ENCODE measurements at places on chromosomes 5 and 9. TPM values are rescaled to one million over a fixed set of nuclear protein-coding genes. Genes with fewer than 3 reads are reported as not detected.

LCN15 gene
- polyA plus RNA-seq, result not detected

OR13F1 gene
- not detected for polyA plus RNA-seq

PCDHB14 gene
- polyA plus RNA-seq, result 10.6 TPM

SLC6A7 gene
- polyA plus RNA-seq, result not detected

DNA sequence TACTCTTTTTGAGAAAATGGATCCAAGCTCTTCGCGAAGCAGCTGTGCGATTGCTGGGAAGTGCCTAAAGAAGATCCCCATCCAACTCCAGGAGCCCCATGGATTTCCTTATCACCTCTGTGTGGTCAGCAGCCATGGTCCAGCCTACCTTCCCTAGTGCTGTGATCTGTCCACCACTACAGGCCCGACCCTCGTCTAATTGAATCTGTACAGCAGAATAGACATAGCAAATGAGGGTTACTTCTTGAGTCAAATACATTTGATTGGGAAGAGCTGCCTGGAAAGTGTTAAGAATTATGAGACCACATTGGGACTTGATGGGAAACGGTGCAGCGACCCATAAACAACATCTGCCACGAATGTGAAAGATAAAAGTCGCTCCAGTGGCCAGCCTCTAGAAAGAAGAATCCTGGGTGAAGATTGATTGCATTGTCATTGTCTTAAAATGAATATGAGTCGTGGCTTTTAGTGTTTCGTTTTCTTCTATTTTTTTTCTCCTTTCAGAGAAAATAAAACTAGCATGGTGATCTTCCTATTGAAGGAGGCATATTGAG, 118.4 kb downstream of the PAM start:
- no peak for DNase-seq

- DNase-seq, result no peak
Measured at GRCh38 chr9:26880262-26880661, 12.3 kb downstream of the CAAP1 start.

PPP3R2 gene
- polyA plus RNA-seq, result not detected

DNA sequence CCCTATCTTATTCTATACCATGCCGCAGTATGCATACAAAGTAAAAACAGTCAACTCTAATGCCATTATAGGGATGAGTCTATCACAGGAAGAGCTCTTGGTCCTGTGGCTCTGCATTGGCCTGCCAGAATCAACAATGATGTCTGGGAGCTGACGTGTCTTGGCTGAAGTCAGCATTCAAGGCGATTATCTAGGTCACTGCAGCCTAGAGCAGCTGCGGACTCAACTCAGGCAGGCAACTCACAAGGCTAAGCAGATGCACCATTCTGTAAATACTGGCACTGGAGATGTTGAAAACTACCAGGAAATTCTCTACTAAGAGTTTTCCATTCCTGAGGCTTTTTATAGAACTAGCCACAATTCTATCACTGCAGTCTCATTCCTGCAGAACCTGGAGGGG, 13.3 kb downstream of the SPATA9 start:
- no peak for DNase-seq

LARP1 gene
- 38.5 TPM for polyA plus RNA-seq

DNA sequence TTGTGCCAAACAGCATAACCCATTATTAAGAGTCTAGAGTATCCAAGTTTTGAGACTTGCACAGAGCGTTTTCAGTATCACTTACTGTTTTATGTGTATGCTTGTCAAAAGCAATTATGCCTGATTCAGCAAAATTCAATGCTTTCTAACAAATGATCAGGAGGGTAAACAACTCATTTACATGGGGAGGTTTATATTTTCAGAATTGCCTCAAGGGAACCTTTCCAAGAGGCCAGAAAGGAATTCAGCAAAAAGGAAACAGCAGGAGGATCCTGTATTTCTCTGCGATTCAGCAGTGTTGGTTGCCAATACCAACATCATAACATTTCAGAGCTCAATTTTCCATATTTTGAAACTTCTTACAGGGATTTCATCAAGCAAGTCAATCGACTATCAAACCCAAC, 69.3 kb upstream of the DAB2 start:
- no peak for DNase-seq

DNA sequence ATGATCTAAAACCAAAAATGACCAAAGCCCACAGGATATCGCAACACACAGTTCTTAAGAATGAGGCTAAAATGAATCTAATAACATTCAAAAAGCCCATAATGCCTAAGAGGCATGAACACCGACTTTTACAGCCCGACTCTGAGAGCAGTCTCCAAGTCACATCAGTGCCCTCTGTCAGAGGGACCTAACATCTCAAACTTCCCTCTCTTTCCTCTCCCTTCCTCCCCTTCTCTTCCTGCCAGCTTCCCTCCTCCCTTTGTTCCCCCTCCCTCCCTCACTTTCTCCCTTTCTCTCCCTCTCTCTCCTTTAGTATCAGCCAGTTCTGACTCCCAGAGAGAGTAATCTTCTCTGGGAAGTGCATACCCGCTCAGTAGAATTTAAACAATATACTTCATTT, 154.4 kb downstream of the GLIS3 start:
- DNase-seq, result no peak

CDX1 gene
- 0.26 TPM for polyA plus RNA-seq

GRCh38 chr5:32810804-32811203, 99.7 kb downstream of the NPR3 start:
- no peak for DNase-seq

DNA sequence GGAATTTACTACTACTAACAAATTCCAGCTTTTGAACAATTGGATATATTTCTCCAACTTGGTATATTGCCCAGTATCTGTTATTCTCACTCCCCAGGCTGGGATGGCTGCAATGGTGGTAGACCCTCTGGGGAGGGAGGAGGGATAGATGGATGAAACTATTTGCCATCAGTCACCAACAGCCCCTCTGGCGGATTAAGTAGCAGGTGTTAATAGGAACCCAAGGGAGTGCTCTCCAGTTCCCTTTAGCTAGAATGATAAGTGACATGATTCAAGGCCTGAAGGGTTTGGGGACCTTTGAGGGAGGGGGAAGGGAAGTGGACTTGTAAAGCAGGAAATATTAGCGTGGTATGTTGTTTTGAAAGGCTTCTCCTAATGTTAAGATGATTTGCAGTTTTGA, 824.0 kb upstream of the ARRDC3 start:
- no peak for DNase-seq

- no peak for DNase-seq
Measured at GRCh38 chr5:171477666-171478065, 58.2 kb downstream of the FGF18 start.

EPB41L4A gene
- 0.31 TPM for polyA plus RNA-seq

- no peak for DNase-seq
Measured at GRCh38 chr5:169011451-169011850, 289.5 kb downstream of the SLIT3 start.

CTSV gene
- 3.1 TPM for polyA plus RNA-seq

PRR7 gene
- 12.5 TPM for polyA plus RNA-seq

DNA sequence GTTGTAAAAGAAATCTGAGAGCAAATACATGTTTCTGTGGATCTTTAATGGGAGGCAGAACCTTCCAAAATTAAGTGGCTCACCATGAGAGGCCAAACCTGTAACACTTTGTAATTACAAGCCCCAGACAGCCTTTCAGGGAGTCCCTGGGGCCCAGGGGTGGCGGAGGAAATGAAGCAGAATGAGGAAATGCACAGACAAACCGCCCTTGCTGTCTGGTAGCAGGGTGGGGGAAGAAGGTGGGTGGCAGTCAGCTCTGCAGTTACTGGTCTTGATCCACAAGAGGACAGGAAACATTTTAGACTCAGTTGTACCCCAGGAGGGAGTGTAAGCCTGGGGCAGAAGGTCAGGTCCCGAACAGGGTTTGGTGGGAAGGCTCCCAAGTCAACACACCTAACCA, 6.5 kb downstream of the ARL14EPL start:
- DNase-seq, result no peak

- no peak for DNase-seq
Measured at GRCh38 chr5:132026516-132027008, 15.1 kb upstream of the ACSL6 start.

CCL19 gene
- not detected for polyA plus RNA-seq

- DNase-seq, result no peak
Measured at GRCh38 chr5:73374520-73375190, 73.9 kb downstream of the FOXD1 start.

KCNV2 gene
- not detected for polyA plus RNA-seq

CD72 gene
- 2.5 TPM for polyA plus RNA-seq

DNA sequence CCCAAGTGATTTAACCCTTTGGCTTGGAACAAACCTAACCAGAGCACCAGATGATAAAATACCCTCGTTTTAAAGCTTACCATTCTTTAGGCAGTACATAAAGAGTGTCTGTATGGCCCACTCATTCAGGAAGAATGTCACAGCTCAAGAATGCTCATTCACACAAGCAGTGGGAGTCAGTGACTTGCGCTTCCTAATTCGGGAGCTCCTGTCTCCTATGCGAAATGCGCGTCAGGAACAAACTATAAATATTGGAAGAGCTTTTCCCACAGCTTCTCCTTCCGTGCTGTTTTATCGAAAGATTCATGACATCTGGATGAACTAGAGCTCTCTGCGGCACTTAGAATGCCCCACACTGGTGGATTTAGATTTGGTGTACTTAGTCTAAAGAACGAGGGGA, 66.6 kb downstream of the NTRK2 start:
- no peak for DNase-seq

GRCh38 chr5:93990504-93991070, 249.2 kb upstream of the POU5F2 start:
- peak; percentile 21 for DNase-seq

SAP30L gene
- polyA plus RNA-seq, result 26.6 TPM

GRCh38 chr9:88813638-88814209, 177.5 kb upstream of the S1PR3 start:
- no peak for DNase-seq

DNA sequence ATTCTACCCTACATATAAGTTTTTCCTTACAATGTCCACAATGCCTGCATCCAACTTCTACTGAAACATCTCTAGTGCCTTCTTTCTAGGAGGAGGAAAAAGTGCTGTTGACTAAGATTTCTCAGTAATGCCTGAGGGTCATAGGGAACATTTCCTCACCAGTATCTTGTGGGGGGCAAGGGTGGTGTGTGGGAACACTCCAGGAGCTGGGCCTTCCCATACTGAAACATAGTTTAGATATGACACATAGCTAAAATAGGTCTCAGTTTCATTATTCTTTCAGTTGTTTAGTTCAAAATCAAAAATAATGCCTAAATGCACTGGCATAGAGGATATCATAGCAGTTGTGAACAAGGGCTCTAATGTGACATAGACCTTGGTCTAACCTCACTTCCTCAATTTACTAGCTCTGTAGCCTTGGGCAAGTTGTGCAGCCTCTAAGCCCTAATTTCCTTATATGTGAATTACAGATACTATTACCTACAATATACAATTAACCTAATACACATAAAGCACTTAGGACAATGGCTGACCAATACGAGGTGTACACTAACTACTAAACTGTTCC, 66.1 kb downstream of the HAPLN1 start:
- no peak for DNase-seq

GRCh38 chr5:165370794-165371193, 1865.4 kb downstream of the MAT2B start:
- no peak for DNase-seq

IL13 gene
- polyA plus RNA-seq, result 0.08 TPM

PPP2R2B gene
- 11.9 TPM for polyA plus RNA-seq

PLPPR1 gene
- not detected for polyA plus RNA-seq

GRCh38 chr5:173795601-173796000, 92.5 kb upstream of the CPEB4 start:
- DNase-seq, result no peak

BTNL9 gene
- not detected for polyA plus RNA-seq

DNA sequence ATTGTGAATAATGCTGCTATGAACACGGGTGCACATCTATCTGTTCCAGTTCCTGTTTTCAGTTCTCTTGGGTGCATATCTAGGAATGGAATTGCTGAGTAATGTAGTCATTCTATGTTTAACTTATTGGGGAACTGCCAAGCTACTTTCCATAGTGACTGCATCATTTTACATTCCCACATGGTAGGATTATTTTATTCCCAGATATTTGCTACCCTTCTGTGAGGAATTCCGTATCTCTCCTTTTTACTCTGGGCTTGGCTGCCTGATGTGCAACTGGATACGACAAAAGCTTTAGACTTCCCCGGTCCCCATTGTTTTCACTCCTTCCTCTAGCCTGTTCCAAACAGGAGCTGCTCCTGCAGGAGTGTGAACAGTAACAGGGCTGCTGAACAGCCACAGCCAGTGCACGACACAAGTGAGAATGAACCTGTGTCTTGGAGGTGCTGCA, 7.2 kb downstream of the TAS2R1 start:
- no peak for DNase-seq

- no peak for DNase-seq
Measured at GRCh38 chr5:149267241-149267973, 4.3 kb upstream of the AFAP1L1 start.

GRCh38 chr5:97628807-97629206, 445.8 kb upstream of the RIOK2 start:
- DNase-seq, result no peak

EQTN gene
- not detected for polyA plus RNA-seq

PKD2L2 gene
- 0.11 TPM for polyA plus RNA-seq

DNA sequence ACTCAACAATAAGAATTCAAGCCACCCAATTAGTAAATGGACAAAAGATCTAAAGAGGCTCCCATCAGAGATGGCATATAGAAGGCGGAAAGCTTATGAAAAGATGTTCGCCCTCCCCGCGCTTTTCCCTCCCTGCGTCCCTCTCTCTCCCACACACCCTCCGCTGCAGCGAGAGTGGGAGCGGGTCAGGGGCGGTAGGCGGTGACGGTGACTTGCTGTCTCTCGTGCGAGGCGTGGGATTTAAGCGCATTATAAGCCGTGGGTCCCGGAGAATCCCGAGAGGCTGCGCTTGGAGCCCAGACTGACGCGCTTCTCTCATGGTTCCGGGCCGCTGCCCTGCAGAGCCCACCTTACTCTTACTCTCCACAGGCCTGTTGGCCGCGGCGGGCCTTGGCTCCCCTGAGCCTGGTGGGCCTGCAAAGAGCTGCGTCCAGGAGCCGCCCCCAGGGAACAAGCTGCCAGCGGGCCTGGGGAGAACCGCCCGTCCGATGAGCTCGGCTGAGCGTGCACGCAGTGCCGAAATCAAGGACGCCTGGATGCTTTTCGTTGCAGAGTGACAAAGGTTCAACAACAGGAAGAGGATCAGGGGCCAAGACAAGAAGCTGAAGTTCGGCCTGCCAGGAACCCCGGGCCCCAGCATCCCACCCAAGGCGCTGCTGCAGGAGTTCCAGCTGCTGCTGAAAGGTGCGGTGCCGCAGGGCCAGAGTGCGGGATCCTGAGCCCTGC, 42.6 kb upstream of the BICD2 start:
- DNase-seq, result peak; percentile 44

DNA sequence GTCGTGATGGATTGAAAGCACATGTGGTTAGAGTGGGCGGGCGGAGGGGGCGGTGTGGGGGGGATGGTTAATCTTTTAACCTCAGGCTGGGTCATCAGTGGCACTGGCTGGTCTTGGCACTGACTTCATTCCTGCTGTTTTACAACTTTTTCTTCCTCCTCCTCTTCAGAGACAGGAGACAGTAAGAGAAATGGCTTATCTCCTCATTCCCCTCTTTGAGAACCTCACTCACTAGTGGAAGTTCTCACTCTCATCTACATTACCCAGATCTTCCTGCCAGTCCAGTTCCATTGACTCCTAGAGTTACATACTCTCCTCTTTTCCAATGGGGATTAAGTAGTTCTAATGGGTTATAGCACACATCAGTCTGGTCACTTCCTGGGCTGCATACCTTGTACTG, 42.3 kb upstream of the PPP1R26 start:
- DNase-seq, result no peak

- DNase-seq, result no peak
Measured at GRCh38 chr5:154395407-154396106, 50.2 kb upstream of the SAP30L start.

GRCh38 chr9:88775037-88775471, 216.2 kb upstream of the S1PR3 start:
- DNase-seq, result no peak
